ENCODE measurements at places on chromosomes 1 and 21. TPM values are rescaled to one million over a fixed set of nuclear protein-coding genes. Genes with fewer than 3 reads are reported as not detected.

The TRIM45 gene
- 14.7 TPM for total RNA-seq

The AIRE gene
- 1.2 TPM for total RNA-seq

The B3GALT5 gene
- total RNA-seq, result 7.2 TPM

The TMPRSS3 gene
- total RNA-seq, result not detected

The MYOG gene
- total RNA-seq, result not detected

The PEAR1 gene
- 0.81 TPM for total RNA-seq
